ENCODE measurements at places on chromosomes 7 and 10.

- no peak for DNase-seq
Observed at GRCh38 chr7:1666317-1666822, 3.7 kb upstream of the ELFN1 start.

DNA sequence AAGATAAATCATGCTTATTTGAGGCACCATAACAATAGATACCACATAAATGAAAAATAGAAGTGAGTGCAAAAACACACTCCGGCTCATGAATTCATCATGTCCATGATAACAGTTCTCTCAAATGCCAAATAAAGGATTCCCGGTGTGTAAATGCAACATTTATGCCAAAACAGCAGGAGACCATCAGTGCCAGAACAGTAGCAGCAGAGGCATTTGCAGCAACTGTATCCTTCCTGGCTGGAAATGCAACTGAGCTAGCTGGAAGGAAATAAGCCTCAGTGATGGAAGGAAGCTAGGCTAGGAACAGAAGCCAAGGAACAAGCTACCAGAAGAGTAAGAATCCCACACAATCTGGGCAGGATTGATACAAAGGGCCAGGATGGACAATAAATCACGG is 79.9 kb upstream of the THSD7A start:
- DNase-seq = no peak

DNA sequence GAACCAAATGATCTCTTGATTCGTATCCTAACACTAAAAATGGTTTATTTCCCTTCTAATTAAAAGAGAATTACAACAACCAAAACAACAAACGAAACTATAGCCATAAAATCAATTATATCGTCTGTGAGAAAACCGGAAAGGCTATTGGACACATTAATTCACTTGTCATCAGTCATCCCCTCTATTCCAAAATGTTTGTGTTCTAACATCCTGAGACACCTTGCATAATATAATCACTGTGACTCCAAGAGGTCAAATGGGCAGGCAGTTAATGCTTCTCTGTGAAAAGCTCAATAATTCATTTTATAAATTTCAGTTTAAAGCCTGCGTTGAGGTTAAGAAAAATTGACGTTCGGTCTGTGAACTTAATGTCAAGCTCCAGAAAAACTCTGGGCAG is 463 bp upstream of the LRRTM3 start:
- DNase-seq = no peak

GRCh38 chr7:30598121-30598876 is 3.6 kb downstream of the GARS1 start:
- no peak for DNase-seq

GRCh38 chr7:2948749-2949148 is 94.9 kb downstream of the CARD11 start:
- DNase-seq = no peak

DNA sequence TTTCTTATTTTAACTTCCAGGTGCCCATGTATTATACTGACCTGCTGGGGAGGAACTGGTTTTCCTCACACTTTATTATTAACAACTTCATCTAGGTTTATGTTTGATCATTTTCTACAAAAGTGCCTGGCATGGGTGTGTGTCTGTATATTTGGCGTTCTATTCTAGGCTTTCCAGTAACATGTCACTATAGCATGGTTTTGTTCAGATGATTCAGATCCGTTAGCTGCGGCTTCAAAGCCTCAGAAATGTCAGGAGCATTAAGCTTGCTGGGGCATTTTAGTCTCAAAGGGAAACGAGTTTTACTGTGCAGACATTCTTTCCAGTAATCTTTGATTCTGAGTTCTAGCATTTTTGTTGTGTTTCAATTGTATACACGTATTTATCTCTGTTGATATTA is 2.3 kb downstream of the INPP5A start:
- DNase-seq = no peak

GRCh38 chr10:43855667-43856210 is 207.1 kb upstream of the ZNF32 start:
- DNase-seq = no peak

GRCh38 chr10:73019100-73019499 is 64.5 kb upstream of the PLA2G12B start:
- no peak for DNase-seq

DNA sequence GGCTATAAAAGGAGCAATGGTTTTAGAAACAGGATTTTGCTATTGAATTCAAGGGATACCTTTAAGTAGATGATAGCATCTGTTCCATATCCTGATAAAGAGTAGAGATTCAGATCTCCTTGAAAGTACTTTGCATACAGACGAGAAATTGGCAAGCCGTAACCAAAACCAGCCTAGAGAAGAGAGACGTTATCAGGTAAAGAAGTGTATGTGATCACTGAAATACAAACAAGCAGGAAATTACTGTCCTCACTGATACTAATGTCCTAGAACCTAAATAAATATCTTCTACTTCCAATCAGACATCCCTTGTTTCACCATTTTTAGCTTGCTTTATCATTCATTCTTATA is 9.4 kb downstream of the PDK4 start:
- no peak for DNase-seq

DNA sequence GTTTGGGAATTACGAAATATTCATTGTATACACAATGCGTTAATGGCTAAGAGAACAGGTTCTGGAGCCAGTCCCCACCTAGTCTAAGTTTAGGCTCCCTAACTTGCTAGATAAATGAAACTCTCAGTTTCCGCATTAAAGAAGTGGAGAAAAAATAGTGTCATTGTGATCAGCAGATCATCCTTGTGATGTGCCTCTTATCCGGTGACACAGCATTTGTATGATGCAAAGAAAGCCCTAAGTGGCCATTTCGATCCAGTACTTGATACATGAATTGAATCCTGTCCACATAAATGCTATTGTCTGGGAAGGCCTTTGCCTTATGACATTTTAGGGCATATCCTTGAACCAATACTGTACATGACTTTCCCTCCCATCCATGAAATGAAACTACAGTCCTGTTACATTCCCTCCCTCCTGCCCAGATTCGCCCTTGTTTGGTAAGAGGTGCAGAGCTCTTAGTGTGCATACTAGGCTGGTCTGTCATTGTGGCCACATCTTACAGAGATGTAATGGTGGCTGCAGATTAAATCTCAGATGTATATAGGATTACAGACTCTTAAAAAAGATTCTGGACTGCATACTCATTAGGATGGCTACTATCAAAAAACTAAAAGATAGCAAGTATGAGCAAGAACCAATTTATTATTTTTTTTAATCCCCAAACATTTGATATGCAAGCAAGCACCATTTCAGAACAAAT is 80.9 kb downstream of the LRRC4 start:
- no peak for DNase-seq

- DNase-seq = no peak
Observed at GRCh38 chr10:47152861-47153349, 147.1 kb upstream of the GDF10 start.

GRCh38 chr7:136325578-136325977 is 348.4 kb upstream of the MTPN start:
- DNase-seq = no peak

DNA sequence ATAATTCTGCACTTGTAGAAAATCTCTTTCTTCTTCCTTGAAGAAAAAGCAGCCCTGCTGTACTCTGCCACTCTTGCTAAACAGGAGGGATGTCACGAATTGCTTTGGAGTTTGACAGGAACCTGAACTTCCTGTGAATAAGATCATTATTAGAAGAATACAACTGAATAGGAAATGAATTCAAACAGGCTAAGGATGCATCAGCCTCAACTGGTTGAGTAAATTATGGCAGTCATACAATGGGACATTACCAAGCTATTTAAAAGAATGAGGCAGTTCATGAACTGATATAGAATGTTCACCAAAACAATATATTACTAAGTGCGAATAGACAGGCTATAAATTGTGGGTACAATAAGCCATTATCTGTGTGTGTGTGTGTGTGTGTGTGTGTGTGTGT is 97.1 kb upstream of the DOCK1 start:
- DNase-seq = no peak

DNA sequence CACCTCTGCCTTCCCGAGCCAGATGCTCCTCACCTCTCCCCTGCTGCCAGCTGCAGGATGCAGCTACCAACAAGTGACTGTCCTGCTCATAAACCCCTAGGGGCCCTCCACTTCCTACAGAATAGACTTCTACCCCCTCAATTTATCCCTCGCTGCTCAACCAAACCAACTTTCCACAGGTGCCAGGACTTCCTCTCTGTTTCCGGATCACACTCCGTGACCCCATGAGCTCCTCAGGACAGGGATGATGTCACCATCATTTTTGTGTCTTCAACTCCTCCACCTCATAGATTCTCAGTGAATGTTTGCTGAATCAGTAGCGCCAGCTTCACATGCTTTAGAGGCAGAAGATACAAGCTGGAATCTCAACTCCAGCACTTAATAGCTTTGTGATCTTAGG is 25.8 kb upstream of the ADRB1 start:
- no peak for DNase-seq

DNA sequence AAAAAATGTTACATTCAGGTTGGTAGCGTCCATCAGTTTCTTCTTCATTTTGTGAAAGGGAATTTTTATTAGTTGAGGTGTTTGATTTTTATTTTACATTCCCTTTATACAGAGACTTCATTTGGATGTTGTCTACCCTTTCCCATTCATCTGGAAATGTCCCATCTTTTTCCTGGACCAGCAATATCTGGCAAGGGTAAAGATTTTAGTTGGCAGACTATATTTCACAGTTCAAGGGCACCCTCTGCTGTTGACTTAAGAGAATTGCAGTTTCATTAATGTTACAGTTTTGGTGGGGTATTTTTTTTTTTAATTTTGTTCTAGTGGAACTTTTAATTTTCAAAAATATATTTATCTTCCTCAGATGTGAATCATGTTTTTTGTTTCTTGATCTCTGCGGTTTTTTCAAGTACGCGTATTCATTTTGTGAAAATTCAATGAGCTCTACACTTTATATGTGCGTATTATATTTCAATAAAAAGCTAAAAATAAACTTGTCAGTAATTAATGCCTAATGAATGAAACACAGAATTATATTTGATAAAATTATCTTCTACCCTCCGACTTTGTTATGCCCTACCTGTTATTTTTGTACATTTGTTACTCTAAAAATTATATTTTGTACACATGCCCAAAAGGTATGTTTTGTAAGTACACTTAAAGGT is 97.9 kb upstream of the KLF14 start:
- no peak for DNase-seq

DNA sequence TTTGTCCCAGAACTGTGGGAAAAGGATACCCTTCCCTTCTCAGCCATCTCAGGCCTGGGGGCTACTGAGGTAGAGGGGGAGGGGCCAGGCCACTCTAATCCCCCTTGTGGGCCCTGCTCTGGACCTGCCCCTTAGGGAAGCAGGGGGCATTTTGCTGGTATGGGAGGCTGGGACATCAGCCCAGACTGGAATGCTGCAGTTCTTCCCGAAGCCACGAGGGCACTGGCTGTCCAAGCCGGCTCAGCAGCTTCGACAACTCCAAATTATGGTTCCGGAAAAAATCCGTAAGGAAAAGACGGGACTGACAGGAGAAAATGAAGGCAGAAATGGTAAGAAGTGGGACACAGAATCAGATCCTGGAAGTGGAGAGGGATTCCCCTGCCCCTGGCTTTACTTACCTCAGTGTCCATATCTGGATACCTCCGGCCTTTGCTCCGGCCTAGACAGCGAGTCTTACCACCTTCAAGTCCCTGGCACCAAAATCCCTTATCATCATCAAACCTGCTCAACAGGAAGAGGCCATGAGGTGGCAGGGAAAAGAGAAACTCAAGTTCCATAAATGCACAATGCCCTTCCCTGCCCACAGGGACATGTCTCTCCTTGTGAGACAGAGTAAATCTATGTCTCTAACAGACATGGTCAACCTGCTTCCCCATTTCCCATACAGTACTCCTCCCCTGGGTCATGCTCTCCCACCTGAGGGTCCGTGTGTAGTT is 9.0 kb downstream of the NDST2 start:
- DNase-seq = no peak

DNA sequence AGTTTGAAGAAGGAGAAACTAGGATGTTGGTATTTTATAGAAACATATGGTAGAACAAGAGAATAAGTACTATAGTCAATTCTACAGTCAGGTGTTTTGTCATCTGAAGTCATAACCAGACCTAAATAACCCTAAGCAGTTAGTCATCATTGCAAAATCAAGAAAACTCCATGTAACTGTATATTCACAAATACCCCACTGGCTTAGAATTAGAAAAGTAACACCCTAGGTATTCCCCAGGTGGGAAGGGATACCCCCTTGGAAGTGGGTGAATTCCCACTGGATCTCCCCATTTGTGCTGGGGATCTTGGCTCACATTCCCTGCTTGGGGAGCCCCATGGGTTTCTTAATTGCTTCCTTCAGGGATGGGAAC is 45.9 kb upstream of the ITGB8 start:
- no peak for DNase-seq

DNA sequence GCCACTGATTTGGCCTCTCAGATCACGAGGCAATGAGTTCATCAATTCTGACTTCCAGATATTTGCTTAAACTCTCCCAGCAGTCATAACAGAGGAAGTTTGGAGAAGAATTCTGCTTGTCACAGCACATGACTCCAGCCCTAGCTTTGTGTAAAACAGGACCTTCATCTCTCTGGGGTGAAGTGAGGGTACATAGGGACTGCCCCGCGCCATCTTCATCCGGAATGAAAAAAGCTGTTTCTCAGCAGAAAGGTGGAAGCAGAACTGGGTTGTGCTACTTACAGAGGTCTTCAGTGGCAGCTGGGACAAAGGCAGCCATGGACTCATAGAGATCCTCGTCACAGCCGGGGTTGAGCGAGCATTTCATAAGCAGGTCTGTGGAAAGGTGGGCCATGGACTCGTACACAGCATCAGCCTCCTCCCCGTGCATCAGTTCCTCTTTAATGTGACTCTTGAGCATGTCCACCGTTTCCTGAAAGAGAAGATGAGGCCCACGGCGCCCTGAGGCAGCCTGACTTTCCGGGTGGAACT is 58.4 kb upstream of the TM9SF3 start:
- DNase-seq = no peak

GRCh38 chr10:124546957-124547646 is 85.5 kb downstream of the LHPP start:
- DNase-seq = no peak

GRCh38 chr7:93249491-93250148 is 17.5 kb downstream of the VPS50 start:
- no peak for DNase-seq

- DNase-seq = no peak
Observed at GRCh38 chr7:122363144-122363543, 58.6 kb upstream of the FEZF1 start.

DNA sequence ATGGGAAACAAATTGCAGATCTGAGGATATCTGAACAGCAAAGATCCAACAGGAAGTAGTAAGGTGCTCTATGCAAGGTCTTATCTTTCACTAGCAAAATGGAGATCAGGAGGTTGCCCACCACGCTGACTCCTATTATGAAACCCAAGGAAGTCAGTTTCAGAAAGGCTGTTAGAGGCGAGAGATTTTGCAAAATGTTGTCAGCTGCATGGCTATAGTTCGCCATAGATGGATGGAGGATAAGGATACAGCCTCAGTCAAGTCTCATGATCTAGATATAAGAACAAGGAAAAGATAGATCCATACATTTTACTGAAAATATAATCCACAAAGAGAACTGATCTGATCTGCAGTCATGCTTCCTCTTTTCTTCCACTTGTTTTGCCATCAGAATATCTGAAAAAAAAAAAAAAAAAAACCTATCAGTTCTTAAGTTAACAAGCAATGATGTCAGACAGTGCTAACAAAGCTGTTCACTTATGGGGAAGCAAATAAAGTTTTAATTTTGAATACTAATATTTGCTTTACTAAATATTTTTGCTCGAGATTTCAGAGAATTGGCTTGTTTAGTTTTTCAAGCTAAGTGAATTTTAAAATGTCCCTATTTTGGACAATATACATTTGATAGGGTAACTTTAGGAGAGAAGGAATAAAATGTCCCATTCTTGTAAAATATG is 2.0 kb downstream of the GPR85 start:
- DNase-seq = no peak

GRCh38 chr7:107914831-107915230 is 23.8 kb downstream of the DLD start:
- no peak for DNase-seq

GRCh38 chr10:113001599-113002448 is 51.8 kb downstream of the TCF7L2 start:
- no peak for DNase-seq
